Fibroblast of skin of right biceps (primary cell): ENCODE measurements at places on chromosomes 3 and 15.

DNA sequence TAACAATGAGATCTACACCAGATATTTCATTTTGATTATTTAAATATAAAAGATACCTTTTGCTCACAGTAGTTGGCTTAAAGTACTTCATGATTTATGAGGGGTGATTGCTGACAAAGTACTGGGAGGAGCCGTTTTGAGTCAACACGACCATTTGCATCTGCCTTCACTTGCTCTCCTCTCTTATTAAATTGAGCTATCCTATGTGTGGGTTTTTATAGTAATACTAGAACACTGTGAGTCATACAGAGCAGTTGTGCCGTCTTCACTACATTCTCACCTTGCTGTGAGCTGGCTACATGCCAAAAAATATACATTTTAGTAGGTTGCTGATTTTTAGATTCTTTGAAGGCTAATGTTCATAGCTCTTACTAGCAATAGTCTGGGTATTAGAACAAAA, 161.2 kb downstream of the ALCAM start:
- peak; percentile 55 for DNase-seq

DNA sequence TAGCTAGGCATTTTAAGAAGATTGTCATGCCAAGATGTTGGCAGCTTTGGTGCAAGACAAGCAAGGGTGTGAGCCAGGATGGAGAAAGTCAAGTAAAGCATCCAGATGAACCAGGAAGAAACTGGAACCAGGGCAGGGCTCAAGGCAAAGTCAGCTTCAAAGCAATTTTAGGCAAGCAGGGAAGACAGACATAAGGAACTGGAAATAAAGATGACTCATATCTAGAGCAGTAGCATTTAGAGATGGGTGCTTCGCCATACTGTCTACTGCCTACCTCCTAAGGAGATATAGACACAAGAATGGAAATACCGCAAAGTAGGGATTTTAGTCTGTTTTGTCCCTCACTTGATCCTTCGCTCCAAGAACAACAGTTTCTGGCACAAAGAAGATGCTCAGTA, 59.9 kb downstream of the RYR3 start:
- no peak for DNase-seq

DNA sequence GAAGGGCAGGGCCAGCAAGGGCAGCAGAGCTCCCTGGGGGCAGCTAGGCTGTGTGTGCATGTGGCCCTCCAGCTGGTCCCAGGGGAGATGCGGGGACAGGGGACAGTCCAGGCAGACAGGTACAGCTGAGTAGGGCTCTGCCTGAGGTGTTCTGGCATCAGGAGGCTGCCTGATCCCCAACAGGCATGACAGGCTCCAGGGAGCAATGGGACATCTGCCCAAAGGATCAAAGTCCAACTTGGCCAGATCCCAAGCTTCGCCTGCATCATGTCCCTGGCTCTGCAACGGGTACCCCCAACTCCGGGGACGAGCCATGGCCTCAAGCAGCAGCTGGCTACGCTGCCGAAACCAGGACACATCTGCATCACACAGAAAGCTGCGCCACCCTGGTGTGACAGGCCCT, 21.8 kb downstream of the ATRIP start:
- no peak for DNase-seq

- DNase-seq = no peak
Measured at GRCh38 chr3:122263058-122263457, 62.0 kb upstream of the CSTA start.

GRCh38 chr3:4376499-4376898, 73.3 kb downstream of the SETMAR start:
- DNase-seq = no peak

- no peak for DNase-seq
Measured at GRCh38 chr15:41806291-41807181, 21.4 kb upstream of the JMJD7 start.

- DNase-seq = peak; percentile 59
Measured at GRCh38 chr15:73273181-73274002, 95.4 kb downstream of the HCN4 start.

- DNase-seq = no peak
Measured at GRCh38 chr15:74589826-74590225, 25.8 kb upstream of the CLK3 start.

DNA sequence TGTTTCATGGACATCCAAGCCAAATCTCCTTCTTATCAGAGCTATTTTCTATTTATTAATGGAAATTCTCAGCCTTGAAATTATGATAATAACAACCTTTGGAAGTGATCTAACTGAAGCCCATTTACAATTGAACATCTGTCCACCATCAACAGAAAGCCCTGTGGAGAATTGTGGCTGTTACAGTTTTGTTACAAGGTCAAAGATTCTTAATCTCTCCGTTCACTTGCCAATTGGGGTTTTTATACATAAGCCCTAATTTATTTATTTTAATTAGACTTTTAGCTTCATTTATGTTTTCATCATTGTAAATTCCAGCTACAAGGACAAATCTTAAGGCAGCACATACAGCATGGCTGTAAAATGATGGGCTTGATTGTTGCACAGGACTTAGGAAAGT, 3.3 kb downstream of the CERS3 start:
- no peak for DNase-seq

DNA sequence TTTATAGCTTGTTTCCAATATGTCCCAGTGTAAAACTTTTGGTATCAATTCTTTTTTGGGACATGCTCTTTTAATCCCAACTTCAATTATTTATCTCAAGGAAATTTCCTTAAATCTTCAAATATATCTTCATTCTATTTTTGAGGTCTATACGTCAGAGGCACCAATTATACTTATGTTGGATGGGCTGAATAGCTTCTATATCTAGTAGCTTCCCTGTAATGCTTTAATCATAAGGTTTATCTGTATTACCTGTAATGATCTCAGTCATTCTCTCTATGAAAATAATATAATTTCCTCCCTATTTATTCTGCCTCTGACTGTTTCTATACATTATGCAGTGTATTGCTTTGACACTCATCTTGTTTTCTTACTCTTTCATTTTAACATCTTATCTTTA, 29.9 kb upstream of the MCCC1 start:
- DNase-seq = no peak

DNA sequence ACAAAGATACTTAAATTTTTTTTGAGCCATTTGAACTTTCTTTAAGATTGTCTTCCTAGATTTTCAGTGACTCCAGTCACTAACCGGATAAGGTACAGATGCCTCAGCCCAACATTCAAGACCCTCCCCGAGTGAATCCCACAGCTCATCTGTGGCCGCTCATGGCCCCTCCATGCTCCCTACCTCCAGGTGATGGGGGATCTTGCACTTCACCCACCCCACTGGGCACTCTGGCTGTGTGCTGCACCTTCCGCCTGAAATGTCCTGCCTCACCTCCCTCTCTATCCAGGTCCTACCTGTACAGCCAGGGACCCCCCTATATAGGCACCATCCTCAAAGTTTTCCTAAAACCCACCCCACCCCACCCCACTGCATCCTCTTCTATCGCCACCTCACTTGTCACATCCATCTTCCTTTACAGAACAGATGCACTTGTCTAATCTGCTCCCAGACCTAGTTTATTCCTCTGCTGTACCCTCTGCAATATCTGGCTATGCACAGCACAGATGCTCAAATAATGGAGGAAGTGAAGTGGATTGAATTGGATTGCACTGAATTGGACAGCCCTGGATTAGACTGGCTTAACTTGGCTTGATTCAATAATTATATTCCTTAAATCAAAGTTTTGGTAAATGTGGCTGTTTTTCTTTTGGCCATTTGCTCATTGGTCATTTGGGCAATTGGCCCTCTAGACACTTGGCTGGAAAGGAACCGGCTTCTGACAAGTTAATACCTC, 24.5 kb downstream of the NTRK3 start:
- no peak for DNase-seq

GRCh38 chr15:74781431-74782258, at the start of gene CSK:
Gene CSK (plus strand): TSS chr15:74782080. CDS start chr15:74798298, 16,218 bp downstream.
- DNase-seq = peak; percentile 76

DNA sequence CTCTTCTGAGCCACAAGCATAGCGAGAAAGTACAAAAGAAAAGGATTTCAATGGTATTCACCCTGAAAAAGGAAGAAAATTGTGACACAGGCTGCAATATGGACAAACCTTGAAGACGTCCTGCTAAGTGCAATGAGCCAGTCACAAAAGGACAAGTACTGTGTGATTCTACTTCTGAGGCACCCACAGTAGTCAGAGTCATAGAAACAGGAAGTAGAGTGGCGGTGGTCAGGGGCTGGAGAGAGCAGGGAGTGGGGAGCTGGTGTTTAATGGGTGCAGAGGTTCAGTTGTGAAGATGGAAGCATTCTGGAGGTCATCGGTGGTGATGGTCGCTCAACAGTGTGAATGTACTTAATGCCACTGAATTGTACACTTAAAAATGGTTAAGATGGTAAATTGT, 180.5 kb downstream of the APBA2 start:
- DNase-seq = no peak

GRCh38 chr3:76859596-76859995, 180.3 kb upstream of the ROBO2 start:
- peak; percentile 23 for DNase-seq

DNA sequence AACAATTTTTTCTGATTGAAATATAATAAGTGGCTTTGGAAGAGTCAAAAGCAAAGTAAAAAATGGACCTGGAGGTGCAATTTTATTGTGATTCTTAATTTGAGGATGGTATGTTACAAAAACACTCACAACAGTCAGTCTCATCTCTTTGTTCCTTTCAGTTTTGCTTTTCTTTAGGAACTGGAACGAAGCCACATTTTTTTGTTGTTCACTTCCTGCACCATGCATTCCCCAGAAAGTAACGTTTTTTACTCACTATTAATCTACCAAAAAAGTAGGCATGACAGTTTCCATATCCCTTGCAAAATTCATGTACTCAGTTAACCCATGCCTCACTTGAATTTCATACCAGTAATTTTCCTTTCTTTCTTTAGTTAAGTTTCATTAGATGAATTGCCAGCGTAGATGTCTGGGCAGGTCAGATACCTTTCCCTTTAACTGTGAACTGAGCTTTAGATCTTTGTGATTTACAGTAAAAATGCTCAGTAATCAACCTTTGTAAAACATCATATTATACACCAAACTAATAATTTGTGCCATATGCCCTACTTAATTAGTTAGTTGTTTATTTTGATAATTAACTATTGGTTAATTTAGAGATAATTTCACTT, 384.3 kb downstream of the ROBO1 start:
- DNase-seq = peak; percentile 58

- DNase-seq = no peak
Measured at GRCh38 chr3:4508048-4508981, 15.2 kb downstream of the ITPR1 start.

GRCh38 chr3:33115024-33115768, 1.4 kb downstream of the CRTAP start:
- peak; percentile 79 for DNase-seq

DNA sequence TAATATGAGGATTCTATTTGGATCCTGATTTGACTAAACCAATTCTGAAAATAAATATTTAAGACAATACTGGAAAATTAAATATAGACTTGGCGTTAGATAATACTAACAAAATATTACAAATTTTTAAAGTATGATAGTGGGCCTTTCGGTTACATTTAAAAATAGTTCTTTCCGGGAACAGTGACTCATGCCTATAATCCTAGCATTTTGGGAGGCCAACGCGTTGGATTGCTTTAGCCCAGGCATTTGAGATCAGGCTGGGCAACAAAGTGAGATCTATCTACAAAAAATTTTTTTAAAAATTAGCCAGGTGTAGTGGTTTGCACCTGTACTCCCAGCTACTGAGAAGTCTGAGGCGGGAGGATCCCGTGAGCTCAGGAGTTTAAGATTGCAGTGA, 30.3 kb upstream of the GADL1 start:
- peak; percentile 19 for DNase-seq

DNA sequence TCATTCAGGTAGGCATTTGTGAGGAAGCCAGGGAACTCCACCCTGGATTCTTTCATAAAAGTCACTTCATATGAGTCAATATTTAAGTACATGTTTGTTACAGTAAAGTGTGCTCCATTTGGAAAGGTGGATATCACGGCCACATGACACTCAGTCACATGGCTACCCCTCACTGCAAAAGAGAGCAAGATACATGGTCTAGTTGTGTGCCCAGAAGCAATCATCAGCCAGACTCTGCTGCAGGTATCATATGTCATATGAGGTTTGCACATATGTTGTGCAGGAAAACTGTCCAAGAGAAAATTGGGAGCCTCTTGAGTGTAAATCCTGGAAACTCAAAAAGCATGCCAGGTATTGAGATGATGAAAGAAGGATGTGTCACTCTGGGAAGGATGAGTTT, 55.0 kb upstream of the NMNAT3 start:
- DNase-seq = no peak

DNA sequence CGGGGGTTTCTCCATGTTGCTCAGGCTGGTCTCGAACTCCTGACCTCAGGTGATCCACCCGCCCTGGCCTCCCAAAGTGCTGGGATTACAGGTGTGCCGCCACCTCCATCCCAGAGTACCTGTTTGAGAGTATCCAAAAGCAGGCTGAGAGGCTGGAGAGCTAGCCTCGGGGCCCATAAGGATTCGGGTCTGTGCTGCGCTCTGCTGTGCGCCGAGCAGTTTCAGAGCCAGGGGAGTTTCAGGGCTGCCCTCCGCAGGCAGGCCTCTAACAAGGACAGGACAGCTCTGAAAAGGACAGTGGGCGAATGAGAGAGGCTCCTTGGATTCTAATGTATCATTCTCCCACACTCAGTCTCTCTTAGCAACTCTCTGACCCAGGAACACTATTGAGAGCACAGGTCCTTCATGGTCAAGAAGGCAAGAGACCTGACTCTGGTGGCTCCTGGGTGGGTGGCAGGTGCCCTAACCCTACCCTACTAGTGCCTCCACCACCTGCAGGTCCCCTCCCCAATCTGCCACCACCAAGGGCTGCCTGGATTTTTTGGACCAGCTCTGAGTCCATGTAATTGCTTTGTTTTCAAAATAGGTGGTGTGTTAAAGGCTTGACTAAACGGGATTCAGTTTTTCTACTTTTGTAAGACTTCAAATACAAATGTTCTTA, 27.8 kb downstream of the MAGEF1 start:
- DNase-seq = no peak

- peak; percentile 74 for DNase-seq
Measured at GRCh38 chr3:149384911-149385321, 7.5 kb upstream of the TM4SF1 start.

DNA sequence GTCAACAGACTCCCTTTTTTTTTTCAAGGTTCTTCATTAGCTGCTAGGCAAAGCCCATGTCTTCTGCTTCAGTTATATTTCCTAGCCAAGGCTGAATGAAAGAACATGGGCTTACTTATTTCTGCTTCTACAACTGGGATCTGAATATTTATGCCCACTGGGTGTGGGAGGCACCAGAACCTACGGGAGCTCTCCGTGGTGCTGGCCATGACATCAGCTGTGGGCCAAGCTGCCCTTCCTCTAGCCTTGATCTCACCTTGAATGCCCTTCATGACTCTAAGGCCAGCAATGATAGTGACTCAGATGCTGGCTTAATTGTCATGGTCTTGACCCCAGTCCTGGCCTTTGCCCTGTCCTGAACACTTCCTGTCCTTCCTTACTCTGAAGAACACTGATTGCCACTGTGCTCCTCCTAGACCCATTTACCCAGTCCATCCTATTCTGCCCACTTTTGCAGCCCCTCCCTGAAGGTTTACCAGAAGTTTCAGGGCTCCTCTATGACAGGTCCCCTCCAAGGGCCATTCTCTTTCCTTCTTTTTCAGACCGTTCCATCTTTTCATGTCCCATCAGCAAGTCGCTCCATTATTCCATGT, 32.8 kb upstream of the PRR20G start:
- no peak for DNase-seq
